Activated naive CD4-positive, alpha-beta T cell treated with anti-CD3 and anti-CD28 coated beads, Interleukin-2, amount 50 U/mL, for 72 hours (primary cell): ENCODE measurements at places on chromosomes 6 and 20.

DNA sequence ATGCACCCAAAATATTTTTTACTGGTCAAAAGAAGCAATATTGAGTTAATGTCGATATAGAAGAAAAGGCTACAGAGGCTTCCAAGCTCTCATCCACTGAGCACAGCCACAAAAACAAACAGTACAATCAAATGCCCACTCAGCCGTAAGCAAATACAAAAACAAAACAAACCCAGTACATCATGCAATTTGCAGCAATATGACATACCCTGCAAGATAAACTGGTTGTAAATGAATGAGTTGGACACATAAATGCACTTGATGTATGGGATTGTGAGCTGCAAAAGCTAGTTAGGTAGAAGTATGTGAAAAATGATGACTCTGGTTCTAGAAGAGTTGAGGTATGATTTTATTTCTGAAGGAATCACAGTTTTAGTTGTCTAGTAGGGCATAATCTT is 83.9 kb downstream of the SESN1 start:
- no peak for DNase-seq

DNA sequence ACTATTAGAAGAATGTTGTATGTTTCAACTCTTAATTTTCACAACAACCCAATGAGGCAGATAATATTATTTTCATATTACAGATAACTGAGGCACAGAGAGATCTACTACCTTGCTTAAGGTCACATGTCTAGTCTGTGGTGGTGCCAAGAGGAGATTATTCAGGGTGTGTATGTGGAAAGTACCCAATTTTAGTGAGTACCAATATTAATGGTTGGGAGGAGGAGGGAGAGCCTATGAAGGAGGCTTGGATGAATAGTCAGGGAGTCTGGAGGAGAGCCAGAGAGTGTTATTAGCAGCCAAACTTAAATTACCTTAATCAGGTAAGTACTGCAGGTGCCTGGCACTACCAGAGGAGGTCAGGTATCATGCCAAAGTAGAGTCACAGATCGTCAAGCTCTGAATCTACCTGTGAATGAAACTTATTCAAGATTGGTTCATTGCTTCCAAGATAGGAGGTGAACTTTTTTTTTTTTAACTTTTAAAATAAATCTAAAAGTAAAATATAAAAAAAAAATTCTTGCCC is 10.9 kb upstream of the CALHM6 start:
- DNase-seq, result no peak

GRCh38 chr6:24149296-24149695 is 23.3 kb downstream of the NRSN1 start:
- no peak for DNase-seq

- no peak for DNase-seq
These were observed 60.9 kb upstream of the RBM24 start for GRCh38 chr6:17220040-17220910.

DNA sequence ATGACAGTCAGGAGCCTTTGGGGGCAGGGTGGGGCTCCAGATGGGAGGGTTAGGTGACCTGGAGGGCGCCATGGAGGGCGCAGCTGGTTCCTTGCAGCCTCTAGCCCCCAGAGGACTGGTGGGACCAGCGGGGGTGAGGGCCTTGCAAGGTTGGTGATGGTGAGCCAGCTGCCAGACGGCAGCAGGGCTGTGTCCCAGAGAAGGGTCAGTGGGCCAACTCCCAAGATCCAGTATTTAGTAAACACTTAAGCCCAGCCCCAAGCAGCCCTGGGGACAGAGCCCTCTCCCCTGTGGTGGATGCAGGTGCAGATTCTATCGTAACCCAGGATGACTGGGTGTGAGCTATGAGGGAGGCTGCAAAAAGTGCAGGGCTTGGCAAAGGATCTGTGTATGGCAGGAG is 201.5 kb upstream of the RNF24 start:
- no peak for DNase-seq

- DNase-seq, result no peak
These were observed 15.3 kb downstream of the TCFL5 start for GRCh38 chr20:62846166-62846890.
